ENCODE measurements at places on chromosomes 4 and X.

- DNase-seq: no peak
Observed at GRCh38 chrX:110877326-110877725, 81.7 kb upstream of the CHRDL1 start.

- DNase-seq: no peak
Observed at GRCh38 chrX:153941336-153942252, 2.8 kb downstream of the RENBP start.

DNA sequence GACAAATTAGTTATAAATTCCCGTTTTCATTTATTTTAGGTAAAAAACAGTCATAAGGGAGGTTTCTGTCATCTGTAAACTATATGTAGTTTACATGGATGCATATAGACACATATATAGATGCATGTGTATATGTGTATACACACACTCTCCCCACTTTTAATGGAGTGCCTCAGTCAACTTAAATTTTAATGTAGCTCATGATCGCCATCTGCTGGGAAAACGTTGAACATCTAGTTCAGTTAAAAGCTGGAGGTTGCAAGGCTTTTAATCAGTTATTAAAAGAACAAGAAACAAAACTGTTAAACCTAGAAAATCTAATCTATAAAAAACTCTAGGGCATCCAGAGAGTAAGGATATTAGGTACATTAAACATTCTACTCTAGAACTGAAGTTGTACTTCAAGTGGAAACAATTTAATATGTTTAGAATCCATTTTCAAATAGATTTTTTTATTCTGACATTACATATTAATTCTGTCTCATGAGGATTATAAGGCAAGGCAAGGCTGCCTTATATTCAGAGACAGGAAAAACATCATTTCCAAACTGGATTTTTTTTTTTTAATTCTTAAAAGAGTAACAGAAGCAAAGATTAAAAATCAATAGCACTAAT, 122.6 kb downstream of the SHISA3 start:
- DNase-seq: peak; percentile 51

DNA sequence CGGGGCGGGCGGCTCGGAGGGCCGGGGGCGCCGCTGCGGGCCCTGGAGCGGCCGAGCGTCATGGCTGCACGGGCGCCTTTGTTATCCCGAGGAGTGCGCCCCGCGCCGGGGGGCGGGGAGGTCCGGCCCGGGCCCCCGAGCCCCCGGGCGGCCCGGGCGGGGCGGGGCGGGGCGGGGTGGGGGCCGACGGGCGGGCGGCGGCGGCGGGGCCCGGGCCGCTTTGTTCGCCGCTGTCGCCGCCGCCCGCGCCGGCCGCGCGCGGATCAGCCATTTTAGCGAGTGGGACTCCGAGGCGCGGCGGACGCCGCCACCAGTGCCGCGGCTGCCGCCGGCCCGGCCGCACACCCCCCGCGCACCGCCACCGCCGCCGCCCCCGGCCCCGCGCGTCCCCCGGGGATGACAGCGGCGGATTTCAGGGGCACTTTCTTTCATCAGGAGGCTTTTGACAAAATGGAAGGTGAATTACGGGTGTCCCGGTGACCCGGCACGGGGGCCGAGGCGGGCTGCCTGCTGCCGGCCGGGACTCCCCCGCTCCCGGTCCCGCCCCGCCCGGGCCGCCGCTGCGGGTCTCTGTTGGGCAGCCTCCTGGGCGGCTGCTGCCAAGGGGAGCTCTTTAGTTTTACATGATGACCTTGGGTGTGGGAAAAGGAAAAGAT, 1.2 kb downstream of the HMGB3 start:
- DNase-seq: no peak

GRCh38 chrX:85139422-85139821, 104.2 kb downstream of the SATL1 start:
- no peak for DNase-seq

GRCh38 chr4:152352215-152352614, 183.7 kb downstream of the FBXW7 start:
- no peak for DNase-seq

DNA sequence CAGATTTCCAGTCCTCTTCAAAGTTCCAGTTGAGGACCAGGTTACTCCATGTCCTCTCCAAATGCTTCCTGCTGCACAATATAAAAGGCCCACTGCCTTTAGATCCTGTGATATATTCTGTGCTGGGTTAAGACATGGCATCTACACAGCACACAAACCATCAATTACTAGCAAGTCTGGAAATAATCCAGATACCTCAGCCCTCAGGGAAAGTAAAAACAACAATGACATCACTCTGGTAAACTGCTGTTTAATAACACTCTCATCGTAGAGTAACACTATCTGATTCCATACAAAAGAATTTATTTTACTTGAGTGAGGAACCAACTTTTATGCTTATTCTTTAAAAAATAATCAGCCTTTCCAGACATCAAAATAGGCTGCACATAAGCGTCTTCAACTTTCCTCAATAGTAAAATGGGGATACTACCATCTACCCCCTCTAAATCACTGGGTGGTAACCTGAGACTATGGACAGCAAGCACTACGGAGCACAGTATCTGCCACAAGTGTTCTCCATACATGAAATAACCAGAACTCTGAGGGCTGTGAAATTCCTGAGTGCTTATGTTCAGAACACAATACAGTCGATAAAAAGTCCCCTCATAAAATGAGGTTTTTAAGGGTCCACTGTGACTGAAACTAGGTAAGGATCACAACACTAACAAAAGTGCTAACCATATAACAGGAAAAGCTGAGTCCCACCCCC, 53.4 kb downstream of the ABCG2 start:
- no peak for DNase-seq

GRCh38 chr4:54556587-54556986, 101.2 kb upstream of the KIT start:
- DNase-seq: no peak

DNA sequence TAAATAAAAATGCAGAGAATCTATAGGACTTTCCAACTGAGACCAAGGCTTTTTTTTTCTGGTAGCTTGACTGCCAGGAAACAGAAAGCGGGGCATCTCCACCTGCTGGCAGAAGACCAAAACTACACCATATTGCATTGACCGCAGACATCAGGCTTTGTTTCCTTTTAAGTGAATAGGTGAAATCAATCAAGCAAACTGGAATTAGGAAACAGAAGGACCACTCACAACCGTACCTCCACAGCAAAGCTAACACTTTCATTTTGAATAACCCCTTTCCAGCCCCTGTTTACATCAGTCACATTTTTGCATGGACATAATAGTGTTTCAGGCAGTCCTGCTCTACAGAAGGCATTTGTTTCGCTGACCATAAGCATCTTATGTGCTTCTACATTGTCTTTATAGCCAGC, 218.2 kb downstream of the IDS start:
- peak; percentile 31 for DNase-seq

GRCh38 chrX:110698696-110699095, 96.9 kb downstream of the CHRDL1 start:
- no peak for DNase-seq

- DNase-seq: no peak
Observed at GRCh38 chrX:87397103-87397886, 120.3 kb upstream of the KLHL4 start.

DNA sequence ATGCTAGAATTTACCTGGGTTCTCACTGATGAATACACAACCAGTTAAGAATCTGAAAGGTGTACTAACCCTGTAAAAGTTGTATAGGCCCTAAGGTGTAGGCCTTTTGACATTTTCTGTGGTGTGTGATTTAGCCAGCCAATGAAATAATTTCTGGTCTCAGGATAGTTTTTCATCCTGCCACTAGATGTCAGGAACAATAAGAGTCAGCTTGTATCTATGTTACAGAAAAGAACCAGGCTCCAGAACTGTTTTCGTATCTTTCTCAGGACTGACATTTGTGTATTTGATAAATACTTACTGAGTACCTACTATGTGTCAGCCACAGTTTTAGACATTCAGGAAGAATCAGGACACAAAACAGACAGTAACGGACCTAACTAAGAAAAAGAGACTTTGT, 673.6 kb upstream of the TENM3 start:
- DNase-seq: no peak

DNA sequence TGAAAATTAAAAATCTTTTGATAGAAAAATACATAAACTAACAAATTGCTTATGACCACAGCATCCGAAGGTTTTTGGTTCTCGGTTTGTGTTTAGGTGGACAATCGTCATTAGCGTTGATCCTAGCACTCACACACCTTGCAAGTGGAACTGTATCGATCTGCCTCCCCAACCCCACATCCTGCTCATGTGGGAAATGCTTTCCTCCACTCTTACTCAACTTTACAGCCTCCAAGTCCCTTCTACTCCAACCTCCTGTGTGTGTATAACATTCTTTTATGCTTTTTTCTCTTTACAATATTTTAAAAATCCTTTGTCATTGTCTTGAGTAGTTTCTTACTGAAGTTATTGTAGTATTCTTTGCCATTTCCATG, 15.6 kb upstream of the TMEM131L start:
- DNase-seq: no peak

- no peak for DNase-seq
Observed at GRCh38 chr4:1627417-1628313, 56.4 kb downstream of the FAM53A start.

- no peak for DNase-seq
Observed at GRCh38 chr4:86500527-86500926, 93.6 kb upstream of the PTPN13 start.

GRCh38 chr4:141497627-141498026, 138.8 kb upstream of the IL15 start:
- no peak for DNase-seq

- no peak for DNase-seq
Observed at GRCh38 chr4:183635321-183635720, 23.7 kb downstream of the RWDD4 start.

DNA sequence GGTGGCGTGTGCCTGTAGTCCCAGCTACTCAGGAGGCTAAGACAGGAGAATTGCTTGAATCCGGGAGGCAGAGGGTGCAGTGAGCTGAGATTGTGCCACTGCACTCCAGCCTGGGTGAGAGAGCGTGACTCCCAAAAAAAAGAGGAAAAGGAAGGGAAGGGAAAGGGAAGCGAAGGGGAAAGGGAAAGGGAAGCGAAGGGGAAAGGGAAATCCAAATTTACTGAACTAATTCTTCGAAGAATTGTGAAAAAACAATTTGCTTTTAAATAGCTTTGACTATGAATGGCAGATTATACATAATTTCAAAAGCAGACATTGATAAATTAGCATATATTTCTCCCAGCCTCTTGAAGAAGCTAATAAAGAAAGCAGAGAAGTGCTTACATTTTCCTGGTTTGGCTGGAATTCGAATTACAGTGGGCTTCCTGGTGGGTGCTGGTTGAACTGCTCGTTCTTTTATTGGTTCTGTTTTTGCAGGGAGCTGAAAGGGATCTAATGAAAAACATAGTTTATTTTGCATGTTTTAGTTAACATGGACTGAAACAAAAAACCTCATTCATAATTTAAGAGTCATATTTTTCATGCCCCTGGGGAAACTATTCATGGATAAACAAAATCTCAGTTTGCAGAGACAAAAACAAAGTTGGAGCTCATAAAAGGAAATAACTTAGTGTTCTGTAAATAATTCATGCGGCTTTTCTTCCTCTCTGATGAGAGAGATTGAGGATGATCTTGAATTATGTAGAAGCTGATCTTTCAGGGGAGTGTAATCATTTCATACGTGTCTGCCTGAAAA, 66.0 kb downstream of the RPS3A start:
- no peak for DNase-seq

GRCh38 chr4:30153427-30153826, 566.7 kb upstream of the PCDH7 start:
- no peak for DNase-seq

GRCh38 chrX:39653691-39654090, 444.1 kb downstream of the BCOR start:
- no peak for DNase-seq

GRCh38 chr4:74555231-74555630, 110.3 kb downstream of the AREG start:
- DNase-seq: no peak

GRCh38 chr4:168487282-168488035, 7.2 kb upstream of the DDX60L start:
- DNase-seq: no peak

- no peak for DNase-seq
Observed at GRCh38 chrX:129718676-129719075, 20.1 kb upstream of the XPNPEP2 start.

DNA sequence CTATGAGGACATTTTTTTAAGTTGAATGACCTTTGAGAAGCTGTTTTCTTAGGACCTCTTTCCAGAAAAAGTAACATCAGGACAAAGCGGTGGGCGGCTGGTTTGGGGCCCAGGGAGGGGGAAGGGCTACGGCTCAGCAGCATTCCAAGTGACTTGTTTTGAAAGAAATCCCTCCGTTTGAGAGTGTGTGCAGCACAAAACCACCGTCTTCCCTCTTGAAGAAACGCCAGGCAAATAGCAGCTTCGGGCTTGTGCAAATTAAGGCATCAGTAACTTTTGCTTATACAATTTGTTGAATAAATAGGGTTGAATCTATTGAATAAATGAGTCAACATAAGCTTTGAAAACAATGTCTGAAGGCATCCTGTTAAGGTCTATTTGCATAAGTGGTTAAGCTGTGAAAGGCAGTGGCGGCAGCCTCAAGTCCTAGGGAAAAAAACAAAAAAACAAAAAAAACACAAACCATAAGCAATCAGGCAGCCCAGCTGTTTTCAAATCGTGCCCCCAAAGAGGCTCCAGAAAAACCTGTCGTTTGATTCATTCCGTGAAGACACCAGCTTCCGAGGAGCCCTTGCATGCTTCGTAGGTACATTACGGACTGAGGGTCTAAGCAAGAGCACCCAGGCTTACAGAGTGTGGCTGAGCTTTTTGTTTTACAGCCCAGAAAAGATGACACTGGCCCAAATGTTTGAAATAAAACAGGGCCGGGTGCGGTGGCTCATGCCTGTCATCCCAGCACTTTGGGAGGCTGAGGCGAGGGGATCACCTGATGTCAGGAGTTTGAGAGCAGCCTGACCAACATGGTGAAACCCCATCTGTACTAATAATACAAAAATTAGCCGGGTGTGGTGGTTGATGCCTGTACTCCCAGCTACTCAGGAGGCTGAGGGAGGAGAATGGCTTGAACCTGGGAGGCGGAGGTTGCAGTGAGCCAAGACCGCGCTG, 103.7 kb downstream of the CRLF2 start:
- no peak for DNase-seq

- DNase-seq: no peak
Observed at GRCh38 chr4:154024097-154024694, 235.3 kb upstream of the SFRP2 start.

- DNase-seq: no peak
Observed at GRCh38 chr4:123783921-123784320, 387.3 kb downstream of the SPRY1 start.

GRCh38 chr4:159188646-159189045, 85.8 kb downstream of the RAPGEF2 start:
- no peak for DNase-seq

DNA sequence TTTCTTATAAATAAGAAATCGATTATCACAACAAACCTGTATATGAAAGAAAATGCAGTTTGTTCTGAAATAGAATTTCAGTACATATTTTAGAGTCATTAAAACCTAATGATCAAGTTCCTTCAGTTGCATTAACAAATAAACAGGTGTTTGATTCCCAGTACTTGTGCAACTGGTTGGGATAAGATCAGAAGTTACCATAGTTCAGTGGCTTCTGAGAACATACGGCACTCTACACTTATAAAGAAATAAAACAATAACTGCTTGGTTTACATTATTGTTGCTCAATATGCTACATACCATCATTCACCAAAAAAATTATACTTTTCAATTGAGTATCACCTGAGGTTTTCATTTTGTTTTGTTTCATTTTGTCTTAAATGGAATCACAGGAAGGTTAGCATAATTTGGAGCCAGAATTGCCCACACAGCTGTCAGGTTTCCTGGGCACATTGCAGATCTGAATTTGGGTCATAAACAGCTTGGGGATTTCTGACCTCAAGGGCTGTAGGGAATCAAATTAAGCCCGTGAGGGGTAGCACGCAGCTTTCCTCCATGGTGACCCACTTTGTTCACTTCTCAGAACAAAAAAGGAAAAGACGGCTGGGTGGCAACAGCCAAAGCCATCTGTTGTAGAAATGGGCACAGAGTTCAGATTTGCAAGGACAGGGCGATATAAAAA, 14.9 kb upstream of the CCNG2 start:
- no peak for DNase-seq

All from CD4-positive, alpha-beta T cell treated with Interleukin-1 beta for 1 hour (primary cell).